ENCODE measurements at places on chromosomes 3 and 15.

- DNase-seq, result no peak
Measured at GRCh38 chr3:58880182-58880581, 169.6 kb downstream of the CFAP20DC start.

DNA sequence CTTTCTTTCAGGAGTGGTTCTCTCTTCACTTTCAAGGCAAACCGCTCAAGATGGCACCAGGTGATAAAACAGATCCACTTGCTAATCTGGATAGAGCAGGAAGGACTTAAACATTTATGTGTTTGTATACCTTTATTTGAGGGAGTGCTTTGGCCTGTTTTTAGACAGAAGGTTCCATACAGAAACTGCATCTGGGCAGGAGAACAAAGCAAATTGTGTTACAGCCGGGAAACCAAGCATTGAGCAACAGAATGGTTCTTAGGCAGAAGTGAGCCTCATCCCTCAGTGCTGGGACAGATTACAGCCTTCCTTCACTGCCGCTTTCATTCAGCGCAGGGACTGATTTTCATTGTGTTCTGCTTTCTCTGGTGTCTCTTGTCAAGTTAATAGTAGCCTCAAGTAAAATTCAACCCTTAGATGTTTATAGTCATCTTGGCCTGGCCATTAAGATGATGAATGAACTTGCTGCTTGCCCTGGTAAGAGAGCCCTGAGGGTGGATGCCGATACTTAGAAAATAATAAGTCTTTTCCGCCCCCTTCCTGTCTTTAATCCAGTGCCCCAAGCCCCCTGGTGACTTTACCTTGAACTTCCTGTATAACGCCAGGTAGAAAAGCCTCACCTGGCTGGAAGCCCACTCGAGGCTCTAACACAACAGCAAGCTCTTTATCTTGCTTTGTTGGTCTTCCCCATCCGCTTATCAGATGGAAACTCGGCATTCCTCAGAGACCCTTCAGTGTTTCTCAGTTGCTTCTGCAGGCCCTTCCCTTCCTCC lies 168.0 kb upstream of the CTDSPL start:
- DNase-seq, result no peak

DNA sequence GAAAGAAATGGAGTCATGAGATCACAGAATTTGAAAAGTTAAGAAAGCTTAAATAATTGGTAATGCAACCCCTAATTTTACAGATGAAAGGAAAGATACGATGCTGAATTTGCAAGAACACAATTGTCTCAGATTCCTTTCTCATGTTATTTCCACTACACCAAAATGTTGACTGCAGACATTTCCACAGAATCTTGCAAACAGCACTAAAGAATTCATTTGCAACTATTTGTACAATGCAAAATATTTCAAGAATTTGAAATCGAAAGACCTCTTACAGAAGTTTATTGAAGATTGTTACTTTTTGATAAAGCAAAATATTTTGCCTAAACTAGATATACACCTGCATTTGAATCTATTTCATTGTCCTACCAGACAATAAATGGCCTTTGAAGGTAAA lies 194.1 kb upstream of the KCNMB2 start:
- DNase-seq, result no peak

DNA sequence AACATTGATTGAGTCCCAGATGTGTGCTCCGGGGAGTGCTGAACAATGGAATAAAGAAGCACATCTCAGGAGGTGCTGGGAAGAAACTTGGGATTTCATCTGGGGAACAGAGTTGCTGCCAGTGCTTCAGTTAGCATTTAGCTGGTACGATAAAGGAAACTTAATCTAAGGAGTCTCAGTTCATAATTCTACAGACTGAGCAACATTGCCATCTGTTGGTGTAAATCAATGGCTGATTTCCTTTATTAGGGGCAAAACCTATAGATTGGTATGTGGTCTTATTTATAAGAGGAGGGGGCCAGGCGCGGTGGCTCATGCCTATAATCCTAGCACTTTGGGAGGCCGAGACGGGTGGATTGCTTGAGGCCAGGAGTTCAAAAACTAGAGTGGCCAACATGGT lies 8.9 kb downstream of the MKRN2OS start:
- no peak for DNase-seq

DNA sequence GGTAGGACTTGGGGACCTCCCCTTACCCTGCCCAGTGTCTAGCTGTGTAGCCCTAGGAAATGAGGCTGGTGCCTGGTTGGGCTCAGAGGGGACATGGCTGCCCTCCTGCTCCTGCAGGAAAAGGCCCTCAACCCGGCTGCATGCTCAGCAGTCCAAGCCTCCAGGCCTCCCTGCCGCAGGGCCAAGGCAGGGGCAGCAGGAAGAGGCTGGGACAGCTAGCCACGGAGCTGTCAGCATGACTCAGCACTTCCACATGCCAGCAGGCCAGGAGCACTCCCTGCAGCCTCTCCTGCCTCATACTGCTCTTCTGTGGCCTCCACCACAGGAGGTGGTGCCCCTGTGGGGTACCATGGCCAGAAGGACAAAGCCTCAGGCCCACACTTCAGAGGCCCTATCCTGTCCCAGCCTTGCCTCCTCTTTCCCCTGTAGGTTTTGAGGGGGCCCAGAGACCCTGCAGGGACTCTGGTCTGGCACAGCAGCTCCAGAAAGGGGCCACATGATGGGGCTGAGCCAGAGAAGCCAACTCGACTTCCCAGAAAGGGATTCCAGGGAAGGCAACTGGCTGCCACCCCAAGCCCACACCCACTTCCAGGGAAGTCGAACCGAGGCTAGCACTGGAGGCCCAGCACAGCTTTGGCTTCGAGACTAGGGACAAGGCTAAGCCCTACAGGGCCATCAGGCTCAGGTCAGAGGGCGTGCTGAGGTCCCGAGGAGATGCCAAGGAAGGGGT lies 19.5 kb downstream of the TKT start:
- no peak for DNase-seq

GRCh38 chr15:92578096-92578835 lies 77.3 kb downstream of the FAM174B start:
- no peak for DNase-seq

GRCh38 chr3:113844622-113845222 lies 6.1 kb downstream of the GRAMD1C start:
- no peak for DNase-seq

DNA sequence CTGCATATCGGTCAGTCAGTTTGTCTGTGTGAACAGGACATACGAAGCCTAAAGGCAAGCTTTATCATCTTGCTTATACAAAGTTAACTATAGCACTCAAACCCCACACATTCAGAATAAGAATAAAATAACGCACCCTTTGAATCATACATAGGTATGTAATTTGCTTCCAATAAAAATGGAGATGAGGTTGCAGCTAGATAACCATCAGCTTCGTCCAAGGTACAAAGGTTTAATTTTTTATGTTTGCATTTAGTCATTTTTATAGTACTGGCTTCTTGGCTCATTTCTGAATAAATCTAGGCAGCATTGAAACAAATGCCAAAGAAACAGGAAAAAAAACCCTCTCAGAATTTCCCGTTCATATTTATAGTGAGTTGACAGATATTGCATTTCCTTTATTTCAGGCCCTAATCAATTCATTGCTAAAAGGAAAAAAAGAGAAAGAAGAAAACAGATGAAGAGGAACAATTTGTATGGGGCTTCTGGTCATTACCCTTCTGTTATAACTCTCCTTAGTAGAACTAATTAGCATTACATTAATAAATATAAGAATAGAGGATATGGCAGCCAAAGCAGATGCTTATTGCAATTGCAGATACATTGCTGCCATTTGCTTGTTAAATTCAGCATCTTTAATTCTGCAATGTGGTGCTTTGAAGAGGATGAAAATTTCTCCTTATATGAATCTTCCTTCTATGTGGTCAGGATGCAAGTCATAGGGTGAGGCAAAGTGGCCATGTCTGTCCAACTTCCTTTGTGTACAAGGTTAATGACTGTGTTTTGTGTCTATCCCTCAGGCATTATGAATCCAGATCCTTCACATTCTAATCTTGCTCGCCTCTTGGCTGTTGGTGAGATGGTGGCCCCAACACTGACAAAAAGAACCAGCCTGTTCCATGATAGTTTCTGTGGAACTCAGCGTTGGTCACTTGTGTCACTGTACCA lies 550.0 kb downstream of the AGBL1 start:
- no peak for DNase-seq

DNA sequence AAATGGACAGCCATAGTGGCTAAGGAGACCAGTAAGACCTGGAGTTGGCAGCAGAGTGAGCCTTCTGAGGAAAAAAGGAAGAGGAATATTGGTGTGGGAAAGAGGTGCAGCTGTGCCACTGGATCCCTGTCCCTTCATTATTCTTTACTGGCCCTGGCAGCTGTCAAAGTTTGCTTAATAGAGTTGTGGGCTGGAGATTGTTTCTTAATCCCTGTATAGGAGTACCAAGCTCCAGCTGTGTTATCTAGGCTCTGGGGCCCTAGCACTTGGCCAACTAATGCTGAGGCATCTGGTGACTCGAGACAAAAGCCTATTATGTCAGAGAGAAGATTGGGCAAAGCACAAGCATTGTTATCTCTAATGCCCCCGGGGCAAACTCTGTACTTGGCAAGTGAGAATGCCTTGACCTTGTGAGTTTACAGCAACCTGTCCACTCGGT lies 61.4 kb downstream of the ZNF609 start:
- DNase-seq, result no peak

DNA sequence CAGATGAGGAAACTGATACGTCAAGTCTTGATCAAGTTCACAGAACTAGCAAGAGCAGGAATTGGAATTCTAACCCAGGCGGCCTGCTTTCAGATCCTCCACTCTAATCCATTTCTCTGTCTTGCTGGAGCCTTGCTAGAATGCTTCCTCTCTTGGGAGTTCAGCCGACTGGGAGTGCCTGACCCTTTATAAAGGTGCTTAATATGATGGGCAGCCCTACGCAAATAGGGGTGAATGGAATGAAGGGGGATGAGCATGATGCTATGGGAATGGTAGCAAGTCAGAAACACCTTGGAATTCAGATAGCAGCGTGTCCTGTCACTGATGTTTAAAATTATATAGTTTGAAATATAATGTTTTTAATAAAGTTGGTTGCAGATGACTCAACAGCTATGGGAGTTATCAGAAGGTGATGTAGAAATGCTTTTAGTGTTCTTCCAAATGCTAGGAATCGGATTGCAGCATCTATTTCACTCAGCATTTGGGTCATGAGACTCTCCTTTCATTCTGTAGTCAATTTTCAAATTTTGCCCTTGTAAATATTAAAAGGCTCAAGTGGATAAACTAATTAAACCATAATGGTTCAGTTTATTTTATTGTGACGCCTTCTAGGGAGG lies 150.7 kb downstream of the FNDC3B start:
- DNase-seq, result no peak

- no peak for DNase-seq
Measured at GRCh38 chr3:76570436-76571057, 469.4 kb upstream of the ROBO2 start.

DNA sequence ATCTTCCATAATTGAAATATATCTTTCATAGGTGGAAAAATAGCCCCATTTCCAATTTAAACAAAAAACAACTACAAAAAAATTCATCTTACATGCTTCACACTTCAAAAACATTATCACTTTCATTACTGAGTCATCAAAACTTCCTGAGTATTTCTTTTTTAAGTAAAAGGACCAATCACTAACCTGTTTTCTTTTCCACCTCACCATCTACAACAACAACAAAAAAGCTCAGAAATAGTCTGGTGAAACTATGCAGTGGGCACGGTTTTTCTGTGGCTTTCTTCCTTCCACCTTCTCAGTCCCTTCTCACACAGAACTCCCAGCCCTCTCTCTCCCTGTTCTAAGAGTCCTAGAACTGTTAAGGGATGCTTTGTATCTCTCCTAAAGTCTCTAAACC lies 20.3 kb upstream of the TNIK start:
- DNase-seq, result no peak

GRCh38 chr3:35338186-35338585 lies 301.1 kb upstream of the ARPP21 start:
- no peak for DNase-seq

GRCh38 chr3:49119439-49119838 lies 1.2 kb downstream of the USP19 start:
- no peak for DNase-seq

DNA sequence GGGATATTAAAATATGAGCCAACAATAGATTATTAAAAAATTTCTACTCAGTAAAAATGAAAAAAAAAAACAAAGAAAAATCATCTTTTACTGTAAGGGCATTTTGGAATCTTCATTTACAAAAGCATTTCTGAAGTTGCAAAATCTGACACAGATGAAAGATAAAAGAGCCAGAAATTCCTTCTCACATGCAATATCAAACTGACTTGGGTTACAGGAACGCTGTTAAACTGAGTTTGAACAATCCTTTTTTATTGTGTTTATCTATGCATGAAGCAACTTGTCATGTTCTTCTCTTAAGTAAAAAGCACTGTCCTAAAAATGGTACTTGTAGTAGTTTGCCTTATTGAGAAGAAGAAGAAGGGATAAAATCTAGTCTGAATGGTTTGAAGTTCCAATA lies 468.5 kb upstream of the KCNMB2 start:
- no peak for DNase-seq

GRCh38 chr15:52067545-52067926 lies 45.0 kb downstream of the BCL2L10 start:
- DNase-seq, result no peak

GRCh38 chr3:130442284-130442683 lies 74.7 kb upstream of the COL6A6 start:
- DNase-seq, result no peak

- DNase-seq, result no peak
Measured at GRCh38 chr15:60819860-60820259, 340.9 kb upstream of the ICE2 start.

DNA sequence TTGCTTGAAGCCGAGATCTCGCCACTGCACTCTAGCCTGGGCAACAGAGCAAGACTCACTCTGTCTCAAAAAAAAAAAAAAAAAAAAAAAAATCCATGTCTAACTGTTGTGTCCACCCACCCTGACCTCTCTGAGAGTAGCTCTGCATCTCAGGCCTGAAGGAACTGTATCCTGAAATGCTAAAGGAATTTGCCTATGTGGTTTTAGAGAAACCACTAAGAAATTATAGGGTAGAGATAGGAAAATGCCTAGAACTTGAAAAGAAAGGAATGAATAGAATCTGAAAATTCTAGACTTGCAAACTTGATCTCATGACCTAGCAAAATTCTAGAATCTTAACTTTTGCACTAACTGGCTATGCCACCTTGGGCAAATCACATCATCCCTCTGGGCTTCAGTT lies 217.5 kb upstream of the ROPN1 start:
- no peak for DNase-seq

- DNase-seq, result no peak
Measured at GRCh38 chr3:174035328-174035886, 637.9 kb downstream of the NLGN1 start.

DNA sequence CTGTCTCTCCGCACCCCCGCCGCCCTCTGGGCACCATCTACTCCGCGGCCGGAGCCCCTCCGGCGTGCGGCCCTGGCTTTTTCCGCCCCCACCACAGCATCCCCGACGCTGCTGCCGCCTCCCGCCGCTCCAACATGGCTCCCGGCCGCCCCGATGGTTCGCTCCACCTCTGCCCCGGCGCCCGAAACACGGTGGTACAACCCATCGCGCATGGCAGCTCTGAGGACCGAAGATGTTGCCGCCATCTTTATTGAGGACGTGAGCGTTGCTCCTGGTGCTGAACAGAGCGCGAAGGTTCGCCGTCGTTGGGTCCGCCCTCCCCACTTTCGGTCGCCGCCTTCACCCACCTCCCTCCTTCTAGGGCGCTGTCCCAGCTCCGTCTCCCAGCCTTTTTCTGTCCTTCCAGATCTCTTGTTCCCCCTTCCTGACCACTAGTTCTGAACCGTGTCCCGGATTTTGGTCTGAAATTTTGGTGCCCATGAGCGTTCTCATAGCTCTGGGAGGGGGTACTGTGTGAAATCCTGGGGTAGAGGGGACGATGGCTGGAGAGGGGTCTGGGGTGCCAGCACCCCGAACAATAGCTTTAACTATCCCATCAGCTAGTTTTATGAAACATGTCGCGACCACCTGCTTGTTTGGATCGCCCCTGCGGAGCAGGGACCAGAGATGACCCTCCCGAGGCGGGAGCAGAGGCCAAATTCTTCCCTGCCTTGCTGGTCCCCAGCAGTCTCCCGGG lies at the start of gene CELSR3:
TSS of gene CELSR3 (minus strand) at position 134 of the 736 bp plus-strand sequence. CDS start 252 bp downstream, outside the sequence.
- peak; percentile 86 for DNase-seq
